NCI-H1694 (cell line): ENCODE measurements at places on chromosomes 1 and 21.

DNA sequence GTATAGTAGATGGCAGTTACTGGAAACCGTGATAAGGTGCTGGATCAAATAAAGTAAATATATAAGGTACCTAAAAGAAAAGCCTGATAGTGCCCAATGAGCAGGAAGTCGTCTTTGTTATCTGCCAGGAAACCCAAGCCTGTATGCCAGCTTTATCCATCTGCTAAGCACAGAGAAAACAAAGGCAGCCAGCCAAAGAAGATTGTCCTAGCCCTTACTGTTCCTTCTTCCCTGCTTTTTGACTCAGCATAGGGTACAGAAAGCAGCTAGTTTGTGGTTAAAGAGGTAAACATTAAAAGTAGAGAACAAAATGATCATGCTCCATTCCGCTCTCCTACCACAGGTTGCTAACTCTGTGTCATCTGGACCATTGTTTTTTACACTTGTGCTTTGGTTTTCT is 10.1 kb downstream of the KRTAP22-2 start:
- DNase-seq = no peak

GRCh38 chr1:204989266-204990058 is 53.5 kb upstream of the CNTN2 start:
- peak; percentile 92 for DNase-seq

DNA sequence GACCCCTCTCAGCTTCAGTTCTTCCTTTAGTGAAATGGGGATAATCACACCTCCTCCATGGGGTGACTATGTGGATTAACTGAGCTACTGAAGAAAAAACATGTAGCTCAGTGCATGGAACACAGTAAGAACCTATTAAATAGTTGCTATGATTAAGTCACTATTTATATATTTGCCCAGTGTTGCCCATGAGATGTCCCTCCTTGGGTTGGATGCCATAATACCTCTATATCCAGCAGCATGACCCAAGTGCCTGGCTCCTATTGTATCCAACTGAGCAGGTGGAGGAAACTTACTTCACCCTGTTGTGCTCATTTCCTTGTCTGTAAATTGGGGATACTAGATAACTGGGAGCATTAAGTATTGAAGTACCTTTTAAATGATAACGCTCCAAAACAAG is 47.1 kb upstream of the CYP2J2 start:
- no peak for DNase-seq

- DNase-seq = no peak
Measured at GRCh38 chr1:77303387-77303786, 21.6 kb downstream of the AK5 start.

- DNase-seq = no peak
Measured at GRCh38 chr1:60228041-60228491, 154.5 kb upstream of the C1orf87 start.

DNA sequence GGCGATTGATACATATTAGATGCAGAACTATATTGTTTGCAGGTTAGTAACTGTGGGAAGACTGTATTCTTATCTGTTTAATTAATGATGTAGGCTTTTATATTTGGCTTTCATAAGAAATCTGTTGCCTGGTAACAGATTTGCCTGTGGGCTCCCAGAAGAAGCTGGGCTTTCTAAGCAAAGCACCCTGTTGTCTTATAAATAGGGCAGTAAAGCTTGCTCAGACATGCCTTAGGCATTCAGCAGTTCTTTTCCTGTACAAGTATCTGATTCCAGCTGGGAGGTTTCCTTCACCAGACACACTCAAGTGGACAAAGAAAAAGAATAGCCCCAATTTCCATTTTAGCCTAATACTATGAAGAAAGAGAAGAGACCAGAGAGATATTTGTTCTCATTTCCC is 524.0 kb downstream of the LRRIQ3 start:
- no peak for DNase-seq

GRCh38 chr1:64703600-64703999 is 41.3 kb upstream of the RAVER2 start:
- DNase-seq = no peak

DNA sequence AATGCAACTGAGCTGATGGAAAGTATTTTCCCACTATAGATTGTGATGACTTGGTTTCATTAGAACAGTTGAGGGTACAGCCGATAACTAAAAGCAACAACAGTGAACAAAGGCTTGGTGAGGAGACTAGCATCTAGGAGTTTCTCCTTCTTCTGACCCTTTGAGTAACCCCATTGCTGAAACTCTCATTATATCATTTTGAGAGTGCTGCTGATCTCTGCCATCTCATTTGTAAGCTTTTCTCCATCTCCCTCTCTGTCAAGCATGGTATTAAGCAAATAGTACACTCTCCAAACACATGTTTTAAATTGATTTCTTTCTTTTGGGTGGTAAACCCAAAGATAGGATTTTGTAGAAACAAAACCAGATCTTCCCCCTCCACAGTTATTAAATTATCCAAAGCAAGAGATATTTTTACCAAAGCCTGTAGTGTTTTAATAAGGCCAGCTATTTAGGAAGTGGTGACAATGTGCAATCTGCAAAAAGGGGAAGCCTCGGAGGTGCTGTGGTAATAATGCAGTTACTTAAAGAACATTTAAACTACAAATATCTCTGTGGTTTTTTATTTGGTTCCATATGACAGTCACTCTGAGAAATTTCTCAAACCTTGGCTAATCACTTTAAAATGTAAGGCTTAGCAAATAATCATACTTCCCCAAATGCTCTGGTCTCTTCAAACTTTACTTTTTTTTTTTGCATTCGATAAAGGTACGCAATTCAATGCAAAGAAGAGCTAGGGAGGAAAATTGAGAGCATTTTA is 287.5 kb downstream of the HLX start:
- DNase-seq = no peak

GRCh38 chr1:221804303-221804702 is 62.4 kb upstream of the DUSP10 start:
- no peak for DNase-seq

GRCh38 chr1:50930193-50930592 is 29.9 kb downstream of the FAF1 start:
- no peak for DNase-seq

- DNase-seq = peak; percentile 63
Measured at GRCh38 chr21:45309069-45309986, 21.6 kb upstream of the POFUT2 start.

DNA sequence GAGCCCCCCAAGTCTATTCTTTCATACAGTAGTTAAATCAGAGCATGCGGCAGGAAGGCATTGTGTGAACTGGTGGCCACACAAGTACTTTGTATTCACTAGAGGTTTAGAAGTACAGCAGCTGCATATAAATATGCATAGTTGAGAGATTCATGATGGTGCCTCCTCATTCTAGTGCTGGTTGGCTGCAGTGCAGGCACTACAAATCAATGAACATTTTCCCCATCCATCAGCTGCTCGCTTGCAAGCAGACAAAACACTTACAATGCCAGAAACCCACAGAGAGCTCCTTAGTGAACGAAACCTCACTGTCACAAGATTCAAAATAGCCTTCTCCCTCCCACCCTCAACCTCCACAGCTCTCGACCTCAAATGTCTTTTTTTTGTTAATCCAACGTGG is 726.2 kb downstream of the USP25 start:
- DNase-seq = no peak

DNA sequence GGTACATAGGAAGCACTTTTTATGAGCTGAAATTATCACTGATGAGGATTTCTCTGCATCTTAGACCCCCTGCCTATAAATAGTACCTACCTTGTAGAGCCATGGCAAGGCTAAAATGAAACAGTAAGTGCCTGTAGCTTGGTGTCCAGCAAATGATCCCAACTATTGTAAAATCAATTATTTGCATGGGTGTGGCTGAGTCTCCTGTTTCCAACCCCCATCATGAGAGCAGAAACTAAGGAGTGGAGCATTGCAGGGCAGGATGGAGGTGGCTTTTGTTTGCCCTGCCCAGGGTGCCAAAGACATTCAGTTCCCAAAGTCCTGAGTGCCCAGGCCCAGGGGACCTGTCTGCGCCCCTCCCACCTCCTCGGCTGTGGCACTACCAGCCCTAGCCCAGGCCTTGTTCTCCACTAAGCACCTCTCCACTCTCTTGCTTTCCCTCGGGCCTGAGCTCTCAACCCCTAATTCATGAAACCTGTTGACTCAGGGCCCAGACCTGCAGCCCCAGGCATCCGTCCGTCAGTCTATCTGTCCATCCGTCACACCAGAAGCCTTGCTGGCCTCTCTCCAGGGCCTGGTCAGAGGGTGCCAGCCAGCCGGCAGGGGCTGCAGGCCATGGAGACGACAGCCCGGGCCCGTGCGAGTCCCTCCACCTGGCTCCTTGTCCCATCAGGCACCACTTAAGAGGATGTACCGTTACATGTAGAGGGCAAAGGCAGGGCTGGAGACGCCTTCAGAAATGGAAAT is 39.6 kb downstream of the PAX7 start:
- DNase-seq = no peak

DNA sequence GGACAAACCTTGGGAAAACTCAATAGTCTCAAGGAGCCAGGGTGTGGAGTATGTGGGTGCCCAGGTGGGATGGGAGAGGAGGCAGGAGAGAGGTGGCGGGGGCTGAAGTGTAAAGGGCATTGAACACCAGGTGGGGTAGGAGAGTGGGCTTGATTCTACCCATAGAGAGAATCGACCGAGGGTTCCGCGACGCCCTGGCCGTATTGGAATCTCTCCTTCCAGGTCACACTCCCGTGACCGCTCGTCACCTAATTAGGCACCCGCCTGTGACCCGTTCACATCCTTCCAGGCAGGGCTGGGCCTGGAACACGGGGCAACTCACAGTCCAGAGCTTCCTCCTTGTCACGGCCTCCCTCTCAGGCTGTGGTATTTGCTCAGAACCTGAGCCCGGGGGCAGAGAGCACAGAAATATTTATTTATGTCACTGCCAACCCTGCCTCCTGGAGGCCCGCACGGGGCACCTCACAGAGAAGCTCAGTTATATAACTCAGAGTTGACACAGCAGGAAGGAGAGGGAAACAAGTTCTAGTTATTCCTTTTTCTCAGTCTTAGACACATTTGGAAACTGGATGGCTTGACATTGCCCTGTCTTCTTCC is 12.0 kb downstream of the NCMAP start:
- no peak for DNase-seq

DNA sequence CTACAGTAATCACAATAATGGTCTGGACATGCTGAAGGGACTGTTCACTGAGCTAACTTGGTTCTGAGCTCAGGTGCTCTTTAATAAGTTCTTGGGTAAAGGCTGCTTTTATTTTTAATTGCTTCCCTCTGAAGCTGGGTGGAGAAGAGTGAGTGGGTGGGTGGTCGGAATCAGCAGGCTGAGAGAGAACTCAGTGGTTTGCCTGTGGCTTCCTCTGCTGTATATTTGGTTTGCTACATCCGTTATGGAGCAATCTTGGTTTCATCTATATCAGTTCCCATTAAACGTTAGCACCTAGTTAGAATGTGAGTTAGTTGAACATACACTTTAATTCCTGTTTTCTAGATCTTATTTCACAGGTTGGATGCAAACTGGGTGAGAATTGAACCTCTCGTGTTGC is 23.3 kb downstream of the CNIH4 start:
- DNase-seq = no peak

DNA sequence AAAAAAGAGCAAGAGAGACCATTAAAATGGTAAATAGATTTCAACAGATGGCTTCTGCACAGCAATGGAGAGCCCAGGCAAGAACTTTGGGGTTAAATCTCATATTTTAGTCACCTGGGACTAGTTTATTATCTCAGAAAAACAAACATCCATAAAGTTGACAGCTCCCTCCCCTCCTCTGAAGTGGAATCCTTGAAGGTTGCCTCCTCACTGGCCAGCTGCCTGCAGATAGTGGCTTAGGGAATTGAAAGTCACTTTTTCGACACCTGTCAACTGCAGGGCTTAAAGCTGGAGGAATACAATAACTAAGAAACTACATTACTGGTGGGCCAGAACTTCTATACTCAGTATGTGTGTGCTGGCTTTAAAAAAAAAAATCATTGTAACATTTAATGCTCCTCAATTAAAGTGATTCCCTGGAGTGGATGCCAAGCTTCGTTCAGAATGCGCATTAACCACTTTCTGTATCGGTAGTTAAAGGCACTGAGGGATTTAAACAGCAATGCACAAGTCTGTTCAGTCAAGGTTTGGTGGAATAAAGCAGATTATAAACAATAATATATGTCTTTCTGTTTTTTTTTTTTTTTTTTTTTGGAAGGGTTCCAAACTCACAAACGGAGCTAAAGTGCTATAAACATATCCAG is 52.5 kb downstream of the LHX4 start:
- DNase-seq = no peak

DNA sequence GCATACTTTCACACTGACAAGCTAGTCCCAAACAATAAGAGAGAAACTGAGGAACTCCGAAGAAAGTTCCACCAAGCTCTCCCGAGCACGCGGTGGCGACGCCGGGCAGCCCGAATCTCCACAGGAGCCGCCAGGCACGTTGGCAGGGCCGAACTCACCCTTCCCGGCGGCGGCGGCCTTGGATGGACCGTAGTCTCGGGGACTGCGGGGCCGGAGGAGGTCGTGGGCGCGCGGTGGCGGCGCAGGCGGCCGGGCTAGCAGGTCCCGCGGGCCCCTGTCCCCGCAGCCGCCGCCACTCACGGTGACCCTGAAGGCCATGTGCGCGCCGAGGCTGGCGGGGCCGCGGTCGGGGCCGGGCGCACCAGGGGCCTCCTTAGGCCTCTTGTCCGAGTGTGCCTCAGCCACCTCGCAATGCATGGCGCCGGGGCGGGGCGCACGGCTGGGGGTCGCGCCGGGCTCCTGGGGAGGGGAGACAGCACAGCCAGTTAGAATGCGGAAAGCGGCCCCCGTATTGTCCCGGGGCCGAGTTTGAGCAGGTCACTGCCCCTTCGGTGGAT is 1.2 kb downstream of the GLIS1 start:
- DNase-seq = no peak

- DNase-seq = no peak
Measured at GRCh38 chr1:204333427-204333826, 26.3 kb downstream of the PLEKHA6 start.

DNA sequence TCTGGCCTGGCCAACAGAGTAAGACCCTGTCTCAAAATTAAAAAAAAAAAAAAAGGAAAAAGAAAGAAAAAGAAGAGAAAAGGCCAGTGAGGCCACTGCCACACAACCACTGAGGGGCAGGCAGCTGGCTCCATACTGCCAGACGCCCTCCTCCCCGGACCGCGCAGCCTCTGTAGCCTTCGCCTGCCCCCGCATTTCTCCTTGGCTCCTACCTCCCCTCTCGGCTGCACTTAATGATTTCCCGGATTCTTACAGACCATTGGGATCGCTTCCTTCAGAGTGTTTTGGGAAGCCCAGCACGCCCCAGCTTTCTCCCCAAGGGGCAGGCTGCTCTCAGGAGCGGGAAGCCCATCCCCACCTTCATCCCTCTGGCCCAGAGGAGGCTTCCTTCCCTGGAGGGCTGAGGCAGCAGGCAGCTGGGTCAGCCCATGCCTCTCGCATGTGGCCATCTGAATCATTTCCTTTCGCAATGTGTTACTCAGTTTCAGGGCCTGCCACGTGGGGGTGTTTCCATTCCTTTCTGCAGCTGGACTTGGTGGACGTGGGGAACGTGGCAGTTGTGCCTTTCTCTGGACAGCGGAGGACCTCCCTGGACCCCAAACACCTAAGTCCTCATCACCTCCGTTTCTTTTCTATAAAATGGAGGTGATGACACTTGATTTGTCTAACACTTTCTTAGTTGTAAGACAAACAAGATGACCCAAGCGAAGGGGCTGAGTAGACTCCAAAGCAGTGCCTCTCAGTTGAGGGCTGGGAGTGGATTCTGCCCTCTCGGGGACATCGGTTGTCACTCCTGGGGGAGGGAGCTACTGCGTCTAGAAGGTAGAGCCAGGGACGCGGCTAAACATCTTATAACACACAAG is 2.3 kb downstream of the SLC2A5 start:
- DNase-seq = no peak

GRCh38 chr1:59139396-59139795 is 157.5 kb upstream of the FGGY start:
- no peak for DNase-seq
